ENCODE measurements at places on chromosomes 7 and 10. TPM values are rescaled to one million over a fixed set of nuclear protein-coding genes. Genes with fewer than 3 reads are reported as not detected.
A peak's percentile ranks its signal among the peaks of the same experiment; 100 is the strongest.

DNA sequence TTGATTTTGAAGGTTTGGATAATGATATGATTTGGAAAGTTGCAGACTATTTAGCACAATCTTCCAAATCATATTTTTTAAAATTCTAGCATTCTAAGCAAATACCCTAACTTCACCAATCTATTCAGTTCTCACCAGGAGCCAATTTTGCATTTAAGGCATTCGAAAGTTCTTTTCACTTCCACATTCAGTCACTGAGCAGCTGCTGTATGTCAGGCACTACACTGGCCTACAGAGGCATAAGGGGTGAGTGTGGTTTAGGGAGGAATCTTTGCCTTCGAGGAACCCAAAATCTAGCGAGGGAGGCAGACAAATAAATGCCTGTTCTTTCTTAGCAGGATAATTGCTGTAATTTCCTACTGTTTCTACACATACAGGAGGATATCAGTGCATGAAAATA is 10.7 kb upstream of the UCN3 start:
- no peak overlapping the region for H3K27ac ChIP-seq
- DNase-seq, result no peak
- H3K4me3 ChIP-seq, result no peak overlapping the region
- no peaks in the 10 kb centered on the region for H3K4me1 ChIP-seq
- no peaks in the 10 kb centered on the region for H3K27me3 ChIP-seq

GRCh38 chr10:49367600-49367999 is 28.3 kb downstream of the DRGX start:
- DNase-seq, result peak; percentile 26
- no peaks in the 10 kb centered on the region for H3K27me3 ChIP-seq
- H3K27ac ChIP-seq, result no peak overlapping the region
- H3K4me1 ChIP-seq, result 0 out of 2 replicates have a peak, but pooled peaks cover under 1% of the 10 kb centered on the region
- H3K4me3 ChIP-seq, result no peak overlapping the region
- no peaks in the 10 kb centered on the region for H3K36me3 ChIP-seq

DNA sequence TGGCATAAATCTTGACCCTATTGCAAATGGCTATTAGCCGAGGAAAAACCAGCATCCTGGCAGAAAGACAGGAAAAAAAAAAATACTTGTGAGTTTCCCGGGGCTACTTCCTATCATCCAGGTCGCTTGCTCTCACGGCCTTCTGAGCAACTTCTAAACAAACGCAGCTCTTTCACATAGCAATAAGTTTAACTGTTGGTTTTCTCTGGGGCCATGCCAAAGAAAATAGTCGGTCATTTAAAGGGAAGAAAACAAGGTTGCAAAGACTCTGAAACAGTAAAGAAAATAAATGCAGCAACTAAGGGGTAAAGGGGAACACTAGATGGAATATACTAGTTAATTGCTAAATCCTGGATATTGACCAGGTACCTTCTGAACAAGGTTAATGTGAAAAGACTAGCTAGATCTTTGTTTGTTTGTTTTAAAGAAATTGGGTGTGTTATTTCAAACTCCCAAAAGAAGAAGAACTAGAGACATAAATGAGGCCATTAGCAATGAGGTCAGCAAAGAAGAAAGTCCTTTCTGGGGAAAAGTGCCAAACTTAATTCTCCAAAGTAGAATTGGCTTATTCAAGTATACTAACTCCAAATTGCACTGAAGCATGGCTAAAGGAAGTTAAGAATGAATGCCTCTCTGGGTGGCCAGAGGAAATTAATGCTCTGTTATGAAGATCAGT is 54.2 kb downstream of the SLC39A12 start:
- H3K4me3 ChIP-seq, result no peak overlapping the region
- H3K27me3 ChIP-seq, result no peaks in the 10 kb centered on the region
- H3K4me1 ChIP-seq, result peaks cover 28% of the 10 kb centered on the region
- no peak overlapping the region for H3K27ac ChIP-seq
- H3K36me3 ChIP-seq, result no peaks in the 10 kb centered on the region
- DNase-seq, result peak; percentile 37

DNA sequence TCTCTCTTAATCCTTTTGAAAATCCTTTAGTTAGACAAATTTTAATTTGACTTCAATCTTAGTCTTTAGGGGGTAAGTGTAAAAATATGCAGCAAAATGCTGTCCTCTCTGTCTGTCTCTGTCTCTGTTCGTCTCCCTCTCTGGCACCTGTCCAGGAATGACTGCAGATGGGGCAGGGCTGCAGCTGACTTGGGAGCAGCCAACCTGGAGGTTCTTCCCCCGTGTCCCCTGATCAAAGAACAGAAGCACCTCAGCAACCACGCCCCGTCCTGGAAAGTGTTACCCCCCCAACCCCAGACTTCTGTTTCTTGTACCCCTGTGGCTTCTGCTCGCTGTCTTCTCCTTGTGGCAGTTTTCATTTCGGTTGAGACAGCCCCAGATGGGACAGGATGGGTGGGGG is 141.6 kb upstream of the NPS start:
- no peaks in the 10 kb centered on the region for H3K4me1 ChIP-seq
- no peak overlapping the region for H3K27ac ChIP-seq
- H3K27me3 ChIP-seq, result no peaks in the 10 kb centered on the region
- H3K36me3 ChIP-seq, result no peaks in the 10 kb centered on the region
- DNase-seq, result no peak

DNA sequence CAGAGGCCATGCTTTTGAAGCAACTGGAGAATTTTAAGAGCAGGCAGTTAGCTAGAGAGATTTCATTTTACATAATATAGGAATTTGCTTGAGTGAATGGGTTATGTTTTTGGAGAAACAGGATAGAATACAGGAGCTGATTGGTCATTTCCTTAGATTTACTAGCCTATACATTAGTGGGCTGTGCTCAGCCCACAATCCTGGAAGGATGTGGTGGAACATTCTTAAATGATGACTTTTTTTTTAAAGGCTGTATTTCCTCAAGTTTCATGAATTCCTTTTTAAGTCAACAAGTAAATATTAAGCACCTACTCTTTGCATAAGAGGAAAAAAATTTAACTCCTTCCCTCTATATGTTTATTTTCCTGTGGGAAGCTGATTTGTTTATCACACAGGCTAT is 314.4 kb upstream of the BMPER start:
- H3K27ac ChIP-seq, result no peak overlapping the region
- no peaks in the 10 kb centered on the region for H3K36me3 ChIP-seq
- no peak for DNase-seq
- H3K4me3 ChIP-seq, result no peak overlapping the region

DNA sequence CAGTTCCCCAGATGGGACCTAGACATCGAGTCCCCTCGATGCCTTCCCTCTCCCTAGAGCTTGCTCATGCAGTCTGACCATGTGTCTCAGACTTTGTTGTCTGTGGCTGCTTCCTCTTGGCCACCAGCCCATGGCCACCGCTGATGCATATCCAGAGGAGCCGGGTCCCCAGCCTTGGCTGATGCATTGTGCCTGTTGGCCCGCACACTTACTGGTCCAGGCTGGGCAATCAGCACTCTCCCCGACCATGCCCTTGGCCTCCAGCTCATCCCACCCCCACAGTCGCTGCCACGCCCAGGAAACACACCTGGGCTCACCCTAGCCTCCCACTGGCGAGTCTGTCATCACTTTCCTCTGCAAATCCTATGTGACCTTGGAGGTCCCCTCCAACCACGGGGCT is 10.1 kb downstream of the NPC1L1 start:
- DNase-seq, result no peak
- no peak overlapping the region for H3K27ac ChIP-seq
- H3K4me1 ChIP-seq, result no peaks in the 10 kb centered on the region
- no peaks in the 10 kb centered on the region for H3K36me3 ChIP-seq
- H3K4me3 ChIP-seq, result no peak overlapping the region
- no peaks in the 10 kb centered on the region for H3K27me3 ChIP-seq

DNA sequence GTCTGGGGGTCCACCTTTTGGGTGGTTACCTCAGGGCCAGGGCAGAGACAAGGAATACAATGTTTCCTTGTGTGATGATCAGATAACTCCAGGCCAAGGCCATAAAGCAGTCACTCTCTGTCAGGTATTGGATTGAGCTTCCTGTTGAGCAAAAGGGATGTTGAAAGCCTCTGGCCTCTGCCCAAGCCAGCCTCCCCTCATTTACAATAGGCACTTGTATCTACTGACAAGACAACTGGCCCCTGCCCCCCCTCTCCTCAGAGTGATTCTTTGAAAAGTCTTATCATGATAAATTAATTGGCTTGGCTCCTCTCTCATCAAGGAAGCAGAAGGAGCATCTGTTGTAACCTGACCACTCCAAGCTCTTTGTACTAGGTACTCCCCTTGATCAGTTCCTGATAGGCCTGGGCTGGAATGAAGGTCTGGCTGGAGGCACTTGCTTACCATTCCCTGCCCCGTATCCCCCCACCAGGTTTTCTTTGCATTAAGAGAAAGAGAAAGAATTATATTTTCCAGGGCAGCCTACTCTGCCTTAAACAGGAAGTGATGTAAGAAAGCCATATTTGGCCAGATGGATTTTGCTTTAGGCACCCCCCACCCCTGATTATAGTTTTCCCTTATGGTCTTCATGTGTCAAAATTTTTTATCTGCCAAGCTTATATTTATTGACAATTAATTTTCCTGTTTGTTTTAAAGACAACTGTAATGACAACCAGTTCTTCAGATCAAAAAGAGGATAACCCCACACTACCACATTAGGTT is 42.1 kb upstream of the HPS1 start:
- no peak for DNase-seq
- no peaks in the 10 kb centered on the region for H3K27me3 ChIP-seq
- H3K27ac ChIP-seq, result no peak overlapping the region

GRCh38 chr10:99456207-99456930 is 25.9 kb upstream of the GOT1 start:
- H3K4me1 ChIP-seq, result peaks cover 10% of the 10 kb centered on the region
- H3K27ac ChIP-seq, result no peak overlapping the region
- no peak overlapping the region for H3K4me3 ChIP-seq
- no peaks in the 10 kb centered on the region for H3K36me3 ChIP-seq
- no peaks in the 10 kb centered on the region for H3K27me3 ChIP-seq
- DNase-seq, result no peak

- no peak overlapping the region for H3K4me3 ChIP-seq
- no peaks in the 10 kb centered on the region for H3K27me3 ChIP-seq
- no peaks in the 10 kb centered on the region for H3K36me3 ChIP-seq
- no peak for DNase-seq
- no peak overlapping the region for H3K27ac ChIP-seq
- H3K4me1 ChIP-seq, result no peaks in the 10 kb centered on the region
Measured at GRCh38 chr10:45197816-45198485, 117.5 kb downstream of the OR13A1 start.

DNA sequence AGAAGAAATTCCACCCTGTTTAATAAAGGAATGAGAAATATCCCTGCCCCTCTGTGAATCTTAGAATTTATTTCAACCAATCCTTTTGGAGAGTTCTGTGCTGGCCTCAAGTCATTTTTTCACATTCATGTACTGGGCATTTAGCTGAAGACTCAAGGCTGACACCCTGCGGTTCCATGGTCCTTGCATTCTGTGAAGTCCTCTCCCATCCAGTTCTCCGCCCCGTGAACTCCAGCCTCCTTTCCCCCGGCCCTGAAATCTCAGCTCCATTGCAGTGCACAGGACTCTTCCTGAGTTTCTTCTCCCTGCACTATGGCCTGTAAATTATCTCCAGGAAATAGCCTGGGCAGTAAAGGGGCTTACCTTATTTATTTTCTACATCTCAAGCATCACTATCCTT is 183.0 kb upstream of the KCND2 start:
- H3K4me3 ChIP-seq, result no peak overlapping the region
- DNase-seq, result peak; percentile 4
- no peak overlapping the region for H3K27ac ChIP-seq
- H3K36me3 ChIP-seq, result no peaks in the 10 kb centered on the region

DNA sequence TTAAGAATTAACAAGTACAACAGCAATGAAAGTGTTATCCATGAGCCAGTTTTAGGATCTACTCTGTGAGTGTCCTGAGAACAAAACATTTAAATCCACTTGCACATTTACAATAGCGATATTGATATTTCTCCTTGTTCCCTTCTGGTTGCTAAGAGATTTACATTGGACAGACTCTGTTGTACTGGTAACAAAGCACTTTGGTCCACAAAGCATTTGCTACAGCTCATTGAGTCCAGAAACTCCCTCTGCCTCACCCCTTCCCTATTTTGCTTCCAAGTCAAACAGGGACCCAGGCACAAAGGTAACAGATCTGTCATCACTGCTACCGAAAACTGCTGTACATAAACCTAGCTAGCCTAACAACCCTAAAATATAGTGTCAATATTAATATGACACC is 2.1 kb downstream of the ANK3 start:
- no peaks in the 10 kb centered on the region for H3K36me3 ChIP-seq
- DNase-seq, result no peak
- no peak overlapping the region for H3K27ac ChIP-seq
- no peak overlapping the region for H3K4me3 ChIP-seq

- no peaks in the 10 kb centered on the region for H3K27me3 ChIP-seq
- no peak overlapping the region for H3K27ac ChIP-seq
- no peak overlapping the region for H3K4me3 ChIP-seq
- H3K4me1 ChIP-seq, result peaks cover 18% of the 10 kb centered on the region
Measured at GRCh38 chr7:14720785-14721184, 181.8 kb downstream of the DGKB start.

- no peak overlapping the region for H3K4me3 ChIP-seq
- H3K4me1 ChIP-seq, result peaks cover 70% of the 10 kb centered on the region
- H3K27me3 ChIP-seq, result peaks cover 10% of the 10 kb centered on the region
- H3K36me3 ChIP-seq, result no peaks in the 10 kb centered on the region
Measured at GRCh38 chr7:42233171-42233570, 3.8 kb downstream of the GLI3 start.

DNA sequence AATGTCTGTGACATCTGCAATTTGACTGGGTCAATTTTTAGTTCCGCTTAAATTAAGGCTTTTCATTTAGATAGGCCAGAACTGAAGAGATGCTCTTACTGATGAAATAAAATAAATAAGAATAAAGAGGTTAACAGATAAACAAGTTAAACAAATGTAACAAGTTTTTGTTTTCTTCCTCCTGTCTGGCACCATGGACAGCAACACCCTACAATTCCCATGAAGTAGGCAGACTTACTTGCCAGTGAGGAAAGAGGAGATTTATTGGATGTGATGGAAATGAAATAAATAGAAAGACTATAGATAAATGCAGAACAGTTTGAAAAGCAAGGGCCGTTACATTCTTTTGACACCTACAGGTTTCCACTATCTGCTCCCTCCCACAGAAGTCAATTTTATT is 118.5 kb downstream of the AMPH start:
- H3K36me3 ChIP-seq, result 0 out of 2 replicates have a peak, but pooled peaks cover 6% of the 10 kb centered on the region
- peak; percentile 20 for DNase-seq

DNA sequence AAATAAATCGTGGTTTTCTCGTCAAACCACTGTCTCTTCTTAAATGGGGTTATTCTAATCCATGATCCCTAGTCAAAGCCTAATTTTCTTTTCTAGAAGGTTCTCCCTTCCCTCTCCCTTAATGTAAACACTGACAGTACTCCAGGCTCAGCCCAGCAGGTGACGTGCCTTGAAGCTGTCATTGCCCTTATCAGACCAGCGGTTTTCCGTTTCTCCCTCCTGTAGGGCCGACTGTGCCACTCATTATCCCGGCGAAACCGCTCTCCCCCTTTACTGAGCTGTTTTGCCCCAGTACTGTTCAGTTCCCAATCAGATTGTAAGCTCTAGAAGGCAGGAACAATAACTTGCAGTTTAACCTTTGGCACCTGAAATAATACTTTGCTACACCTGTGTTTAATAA is 153.5 kb upstream of the RHEB start:
- H3K4me3 ChIP-seq, result no peak overlapping the region
- no peaks in the 10 kb centered on the region for H3K4me1 ChIP-seq
- no peaks in the 10 kb centered on the region for H3K36me3 ChIP-seq
- no peaks in the 10 kb centered on the region for H3K27me3 ChIP-seq

Gene GPR26
- total RNA-seq, result 0.07 TPM

Gene CPEB3
- total RNA-seq, result 1.9 TPM

Gene ATRNL1
- 24.0 TPM for total RNA-seq

Gene ZNF365
- 0.35 TPM for total RNA-seq

Gene OPN1SW
- not detected for total RNA-seq
